Stimulated activated CD4-positive, alpha-beta T cell treated with anti-CD3 and anti-CD28 coated beads, Interleukin-12 subunit alpha, Interleukin-12 subunit beta, amount 100 ng/mL, for 24 hours (primary cell): ENCODE measurements at places on chromosomes 1 and 21.

DNA sequence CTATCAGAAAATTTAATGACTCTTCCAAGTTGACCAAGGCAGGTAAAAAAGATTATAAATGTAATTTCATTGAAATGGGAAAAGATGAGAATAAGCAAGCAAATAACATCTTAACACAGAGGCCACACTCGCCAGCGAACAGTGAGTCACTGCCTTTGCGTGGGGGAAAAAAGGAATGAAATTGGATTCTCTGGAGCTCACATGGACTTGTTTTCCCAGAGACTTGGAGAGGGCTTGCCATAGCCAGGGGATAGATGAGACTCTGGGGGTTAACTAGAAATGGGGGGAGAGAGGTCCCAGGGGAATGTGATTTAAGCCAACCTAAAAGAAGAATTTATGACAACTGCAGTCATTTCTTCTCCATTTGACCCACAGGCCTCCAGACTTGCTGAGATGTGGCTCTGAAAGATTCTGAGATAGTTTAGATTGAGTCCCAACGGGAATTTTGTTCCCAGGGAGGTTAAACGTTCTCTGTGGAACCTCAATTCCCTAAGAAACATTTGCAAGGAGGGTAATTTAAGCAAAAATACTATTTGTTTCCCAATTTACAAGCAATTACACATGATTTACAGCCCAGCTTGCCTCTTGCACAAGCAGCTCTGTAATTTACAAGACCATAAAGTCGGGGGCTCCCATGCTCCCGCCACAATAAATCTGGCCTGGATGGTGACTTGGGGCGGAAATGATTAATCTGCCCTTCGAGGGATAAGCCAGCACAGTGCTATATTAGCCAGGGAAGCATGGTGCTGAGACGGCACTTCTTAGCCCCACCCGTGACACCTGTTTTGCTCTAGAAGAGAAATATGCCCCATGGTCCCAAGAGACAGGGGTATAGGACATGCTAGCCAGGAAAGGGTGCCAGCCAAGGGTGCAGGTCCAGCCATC, 68.8 kb downstream of the GRIK3 start:
- no peak for DNase-seq

DNA sequence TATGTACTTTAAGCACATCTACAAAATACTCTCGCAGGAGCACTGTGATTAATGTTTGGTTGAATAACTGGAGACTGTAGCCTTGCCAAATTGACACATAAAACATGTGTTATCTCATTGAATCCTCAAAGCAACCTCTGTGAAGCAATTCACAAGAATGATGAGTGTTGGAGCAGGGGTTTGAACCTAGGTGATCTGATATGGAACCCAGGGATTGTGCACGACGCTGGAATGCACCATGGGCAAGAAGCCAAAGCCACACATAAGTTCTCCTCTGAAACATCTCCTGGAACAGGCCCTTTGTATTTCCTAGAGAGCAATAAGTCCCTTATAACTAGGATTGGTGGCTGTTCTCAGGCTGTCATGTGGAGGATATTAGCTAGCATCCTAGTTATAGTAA, 124.6 kb upstream of the IVNS1ABP start:
- DNase-seq, result no peak

DNA sequence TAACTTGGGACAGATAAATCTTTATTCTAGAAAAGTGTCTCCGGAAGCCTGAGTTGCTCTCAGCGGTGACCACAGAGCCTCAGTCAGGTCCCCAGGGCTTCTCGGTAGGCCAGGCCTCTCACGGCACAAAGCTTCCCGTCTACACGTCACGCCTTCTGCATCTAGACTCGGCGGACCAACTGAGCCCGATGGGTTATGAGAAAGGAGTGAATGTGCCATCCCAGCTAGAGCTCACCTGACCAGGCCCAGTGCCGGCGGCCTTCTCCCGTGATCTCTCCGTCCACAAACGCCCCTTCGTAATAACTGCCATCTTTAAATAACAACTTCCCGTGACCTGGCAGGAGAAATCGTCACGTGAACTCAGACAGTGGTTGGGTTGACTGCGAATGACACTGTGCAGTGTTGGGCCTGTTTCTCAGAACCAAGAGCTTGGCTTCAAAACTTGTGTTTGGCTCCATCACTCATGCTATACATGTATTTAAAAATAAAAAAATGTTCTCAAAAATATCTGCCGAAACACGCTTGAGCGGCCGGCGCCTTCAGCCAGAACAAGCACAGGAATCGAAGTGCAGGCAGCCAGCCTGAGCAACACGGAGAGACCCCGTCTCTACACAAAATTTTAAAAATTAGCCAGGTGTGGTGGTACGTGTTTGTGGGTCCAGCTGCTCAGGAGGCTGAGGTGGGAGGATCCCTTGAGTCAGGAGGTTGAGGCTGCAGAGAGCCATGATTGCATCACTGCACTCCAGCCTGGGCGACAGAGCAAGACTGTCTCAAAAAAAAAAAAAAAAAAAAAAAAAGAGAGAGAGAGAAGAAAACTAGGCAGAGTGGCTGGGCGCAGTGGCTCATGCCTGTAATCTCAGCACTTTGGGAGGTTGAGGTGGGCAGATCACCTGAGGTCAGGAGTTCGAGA, 3.1 kb downstream of the MORN1 start:
- DNase-seq, result no peak

GRCh38 chr1:155008015-155008941, 5.7 kb downstream of the ZBTB7B start:
- DNase-seq, result peak; percentile 88
